Cardiac fibroblast (primary cell): ENCODE measurements at places on chromosomes 3 and 15.
A peak's percentile ranks its signal among the peaks of the same experiment; 100 is the strongest.

DNA sequence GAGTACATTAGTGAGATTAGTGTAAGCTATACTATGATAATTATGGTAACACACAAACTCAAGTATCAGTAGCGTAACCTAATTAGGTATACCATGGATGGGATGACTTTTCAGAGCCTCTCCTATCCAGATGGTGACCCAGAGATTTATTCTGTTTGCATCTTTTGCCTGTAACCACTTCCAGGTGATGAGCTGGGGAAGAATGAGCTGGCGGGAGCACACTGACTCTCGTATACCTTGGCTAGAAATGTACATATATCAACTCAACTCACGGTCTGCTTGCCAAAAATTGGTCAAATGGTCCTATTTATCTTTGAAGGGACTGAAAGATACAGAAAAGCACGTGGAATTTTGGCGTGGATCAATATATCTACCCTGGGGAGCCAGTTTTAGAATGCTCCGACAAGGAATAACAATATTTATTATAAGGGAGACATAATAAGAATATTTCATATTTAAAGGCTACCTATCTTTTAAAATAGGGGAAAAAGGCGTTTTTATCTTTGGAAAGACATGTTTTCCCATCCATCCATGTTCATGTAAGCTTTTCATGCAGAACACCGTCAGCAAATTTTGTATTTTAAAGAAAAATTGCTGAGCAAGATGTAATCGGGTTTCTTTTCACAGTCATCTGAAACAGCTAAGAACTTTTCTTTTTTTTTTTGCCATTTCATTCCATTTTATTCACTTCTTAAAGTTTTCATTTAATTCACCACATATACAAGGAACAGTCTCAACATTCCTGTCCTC lies 502.6 kb upstream of the CBLB start:
- DNase-seq, result no peak

- DNase-seq, result peak; percentile 54
These were observed 5.6 kb upstream of the APPL1 start for GRCh38 chr3:57221883-57222282.

DNA sequence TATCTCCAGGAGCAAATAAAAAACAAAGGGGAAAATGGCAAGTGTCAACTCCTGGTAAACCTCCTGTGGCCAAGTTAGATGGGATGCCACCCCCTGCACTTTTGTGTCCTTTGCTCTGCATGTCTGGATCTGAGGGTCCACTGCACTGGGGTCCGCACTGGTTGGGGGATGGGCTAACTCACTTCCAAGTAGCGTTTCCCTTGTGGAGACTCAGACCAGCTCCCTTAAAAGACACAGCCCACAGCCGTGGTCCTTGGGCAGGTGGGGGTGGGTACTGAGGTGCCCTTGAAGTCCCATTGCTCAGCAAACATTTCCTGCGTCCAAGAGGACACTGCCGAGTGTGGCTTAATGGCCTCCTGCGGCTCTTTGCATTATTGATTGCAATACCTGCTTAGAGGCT lies 188.2 kb downstream of the MEGF11 start:
- DNase-seq, result no peak

DNA sequence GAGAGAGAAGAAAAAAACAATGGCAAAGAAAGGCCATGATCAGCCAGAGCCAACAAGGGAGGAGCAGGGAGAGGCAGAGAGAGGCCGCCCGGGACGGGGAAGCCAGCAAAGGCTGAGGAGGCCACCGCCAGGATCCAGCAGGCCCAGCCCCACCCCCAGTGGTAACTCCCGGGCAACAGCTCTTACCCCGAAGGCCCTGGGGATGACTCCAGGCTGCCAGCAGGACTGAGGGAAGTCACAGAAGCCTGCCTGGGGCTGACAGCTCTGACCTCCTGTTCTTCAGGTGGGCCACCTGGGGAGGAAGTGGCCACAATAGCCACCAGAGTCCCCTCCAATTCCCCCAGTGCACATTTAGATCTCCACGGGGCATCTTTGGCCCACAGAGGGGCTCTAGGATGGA lies 184.3 kb upstream of the LINGO1 start:
- DNase-seq, result no peak

- peak; percentile 48 for DNase-seq
These were observed 337.3 kb downstream of the LPP start for GRCh38 chr3:188491276-188491687.

DNA sequence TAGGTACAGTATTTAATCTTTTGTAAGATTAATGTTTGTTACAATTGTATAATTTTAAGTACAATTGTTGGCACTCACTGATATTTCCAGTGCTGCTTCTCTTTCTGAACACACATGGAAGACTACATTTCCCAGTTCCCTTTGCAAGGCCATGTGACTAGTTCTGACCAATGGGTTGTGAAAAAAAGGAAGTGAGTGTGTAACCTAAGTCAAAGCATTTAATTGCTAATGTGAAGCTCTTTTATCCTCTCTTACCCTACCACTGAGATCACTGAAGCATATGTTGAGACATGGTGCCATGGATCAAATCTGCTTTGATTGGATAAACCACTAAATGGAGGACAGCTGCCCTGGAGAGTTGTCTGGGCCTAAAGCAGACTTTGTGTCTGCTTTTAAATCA lies 83.9 kb upstream of the PLXND1 start:
- peak; percentile 82 for DNase-seq

- DNase-seq, result peak; percentile 96
These were observed at the start of gene PLOD2 for GRCh38 chr3:146160964-146161662. Gene PLOD2 (minus strand): TSS chr3:146161184. CDS start chr3:146160989, 195 bp downstream.

DNA sequence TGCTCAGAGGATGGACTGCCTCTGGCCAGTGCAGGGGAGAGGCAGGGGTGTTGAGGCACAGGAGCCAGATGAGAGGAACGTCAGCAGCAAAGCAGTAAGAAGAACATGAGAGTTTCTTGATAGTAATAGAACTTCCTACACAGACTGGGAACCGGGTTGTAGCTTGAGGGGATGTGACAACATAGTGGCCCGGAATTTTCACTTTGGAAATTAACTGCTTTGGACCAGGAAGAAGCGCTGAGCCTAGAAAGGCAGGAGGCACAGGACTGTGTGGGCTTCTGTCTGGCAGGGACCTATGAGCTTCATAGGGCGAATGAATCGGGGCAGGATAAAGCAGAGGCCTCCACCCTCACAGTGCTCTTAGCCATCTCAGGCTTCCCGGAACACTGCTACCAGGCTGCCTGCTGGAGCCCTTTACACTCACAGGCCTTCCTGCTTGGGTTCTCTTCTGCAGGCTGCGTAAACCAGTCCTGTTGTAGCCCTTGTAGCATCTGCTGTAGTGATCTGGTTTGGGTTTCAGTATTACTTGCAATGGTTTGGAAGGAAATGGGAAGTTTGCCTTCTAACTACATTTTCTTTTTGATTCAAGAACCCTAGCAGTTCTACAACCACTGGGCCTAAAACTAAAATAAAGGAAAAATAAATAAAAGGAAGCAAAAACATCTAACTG lies 3.3 kb upstream of the ADPGK start:
- DNase-seq, result no peak

- no peak for DNase-seq
These were observed 71.2 kb upstream of the ITGA11 start for GRCh38 chr15:68503213-68503612.

DNA sequence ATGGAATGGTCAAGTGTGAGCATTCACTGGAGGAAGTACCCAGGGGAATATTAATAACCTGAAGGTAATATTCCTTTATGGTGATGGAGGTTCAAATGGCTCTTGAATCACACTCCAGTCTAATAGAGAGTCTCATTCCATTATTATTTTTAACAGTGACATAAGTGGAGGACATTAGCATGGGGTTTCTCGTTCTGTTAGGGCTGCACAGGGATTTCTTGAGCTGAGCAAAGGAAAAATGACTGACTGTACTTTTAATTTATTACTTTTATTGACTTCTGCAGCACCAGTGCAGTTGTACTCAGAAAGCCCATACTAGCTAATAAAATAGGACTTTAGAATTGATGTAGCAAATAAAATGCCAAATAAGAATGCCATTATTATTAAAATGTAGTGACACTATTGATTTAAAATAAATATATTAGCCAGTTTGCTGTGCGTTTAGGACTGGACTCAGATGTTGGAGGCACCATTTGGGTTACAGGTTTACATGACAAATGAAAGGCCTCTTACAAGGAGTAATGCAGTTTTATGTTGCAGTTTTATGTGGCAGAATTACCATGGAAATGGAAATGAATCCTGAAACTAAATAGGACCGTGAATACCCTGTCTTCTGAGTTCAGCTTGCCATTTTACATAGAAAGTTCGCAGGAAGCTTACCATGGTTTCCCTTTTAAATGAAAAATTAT lies 705.1 kb upstream of the GRM7 start:
- DNase-seq, result no peak

DNA sequence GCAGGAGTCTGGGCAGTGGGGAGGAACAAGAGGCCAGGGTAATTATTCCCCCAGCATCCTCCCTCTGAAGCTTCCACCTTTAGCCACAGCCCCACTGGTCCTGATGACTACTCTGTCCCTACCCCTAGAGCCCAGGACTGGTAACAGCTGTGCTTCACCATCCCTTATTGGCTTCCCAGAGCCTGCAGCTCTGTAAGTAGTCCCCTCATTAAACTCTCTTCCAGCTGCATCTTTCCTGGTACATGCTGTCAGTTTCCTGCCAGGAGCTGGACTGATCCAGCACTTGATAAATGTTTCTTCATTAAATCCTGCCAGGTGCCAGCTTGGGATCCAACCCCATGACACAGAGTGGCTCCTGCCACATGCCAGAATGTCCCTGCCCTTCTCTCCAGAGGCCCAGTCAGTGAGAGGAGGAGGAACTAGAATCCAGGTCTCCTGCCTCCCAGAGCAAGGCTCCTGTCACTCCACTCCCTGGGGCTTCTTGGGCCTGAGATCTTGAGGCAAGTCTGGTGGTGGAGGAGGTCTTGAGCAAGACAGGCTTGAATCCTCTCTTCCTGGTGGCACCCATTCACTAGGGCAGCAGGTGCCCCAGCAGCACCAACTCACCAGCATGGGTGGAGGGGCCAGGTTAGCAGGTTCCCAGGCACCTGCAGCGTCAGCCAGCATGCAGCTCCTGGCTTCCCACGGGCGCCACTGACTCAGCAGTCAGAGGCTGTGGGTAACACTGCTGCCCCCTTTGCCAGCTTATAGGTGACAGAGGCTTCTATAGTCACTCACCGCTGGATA lies 27.6 kb downstream of the FBXW12 start:
- no peak for DNase-seq

GRCh38 chr15:38035701-38036100 lies 101.3 kb downstream of the TMCO5A start:
- DNase-seq, result peak; percentile 45

DNA sequence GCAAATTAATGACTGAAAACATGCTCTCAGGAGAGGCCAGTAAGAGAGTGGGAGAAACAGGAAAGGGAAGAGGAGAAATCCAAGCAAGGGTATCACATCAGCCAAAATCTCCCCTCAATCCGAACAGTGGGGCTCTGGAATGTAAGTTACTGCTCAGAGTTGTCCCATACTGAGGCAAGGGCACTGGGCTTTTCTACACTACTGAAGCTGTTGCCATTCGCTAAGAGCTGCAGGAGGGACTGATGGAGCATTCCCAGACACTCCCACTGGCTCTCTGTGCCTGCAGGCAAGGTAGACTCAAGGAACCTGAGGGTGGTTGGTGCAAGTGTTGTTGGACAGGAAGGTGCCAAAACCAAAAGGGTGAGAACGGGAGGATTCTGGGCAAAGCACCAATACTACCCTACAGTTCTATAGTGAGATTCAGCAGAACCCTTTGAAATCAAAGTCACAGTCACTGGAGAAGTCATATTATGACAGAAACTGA lies 46.1 kb downstream of the NEK10 start:
- DNase-seq, result no peak

DNA sequence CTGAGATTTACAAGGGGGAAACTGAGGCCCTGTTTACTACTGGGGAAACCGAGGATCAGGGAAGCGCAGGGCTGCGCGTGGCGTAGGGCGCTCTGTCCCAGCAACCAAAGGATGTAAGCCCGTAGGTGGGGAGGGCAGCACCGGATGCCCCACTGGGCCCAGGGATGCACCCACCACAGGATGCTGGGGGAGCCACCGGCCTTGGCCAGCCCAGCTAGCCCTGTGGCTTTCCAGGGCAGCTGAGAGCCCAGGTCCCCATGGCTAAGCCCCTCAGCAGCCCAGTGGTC lies 33.4 kb downstream of the RPN1 start:
- DNase-seq, result no peak

DNA sequence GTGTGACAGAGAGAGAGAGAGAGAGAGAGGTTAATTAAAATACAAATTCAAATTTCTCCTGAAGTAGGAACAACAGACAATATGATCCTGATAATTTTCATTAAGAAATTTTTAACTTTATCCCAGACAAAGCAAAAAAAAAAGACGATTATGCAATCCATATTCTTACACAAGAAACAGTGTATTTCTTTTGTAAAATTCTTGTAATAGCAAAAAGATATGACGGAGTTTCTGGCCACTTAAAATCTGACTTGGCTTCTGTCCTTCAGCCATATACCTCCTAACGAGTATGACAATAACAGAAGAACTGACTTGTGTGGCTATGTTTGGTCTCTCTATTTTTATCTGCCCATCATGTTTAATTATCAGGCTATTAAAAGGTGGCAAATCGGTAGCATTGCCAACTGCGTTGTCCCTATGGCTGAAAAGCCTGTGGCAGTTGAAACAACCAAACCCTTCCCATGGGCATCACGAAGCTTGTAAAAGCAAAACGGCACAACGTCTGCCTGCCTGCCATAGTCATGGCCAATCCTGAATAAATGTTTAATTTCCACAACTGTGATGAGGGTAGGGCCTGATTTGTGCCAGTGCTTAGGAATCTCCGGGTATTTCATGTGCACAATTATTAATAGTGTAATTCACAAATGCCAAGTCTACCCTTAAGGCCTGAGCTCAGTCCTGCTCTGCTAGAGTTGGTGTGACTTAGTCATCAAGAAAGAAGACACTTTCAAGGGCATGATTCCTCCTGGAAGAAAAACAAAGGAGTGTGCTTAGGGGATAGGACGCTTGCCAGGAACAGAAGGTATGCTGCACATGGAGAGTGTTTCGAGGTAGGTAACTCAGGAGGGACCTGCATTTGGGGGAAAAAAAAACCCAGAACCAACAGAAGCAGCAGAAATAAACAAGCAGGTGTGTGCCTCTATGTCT lies 1090.2 kb downstream of the FHIT start:
- peak; percentile 17 for DNase-seq

DNA sequence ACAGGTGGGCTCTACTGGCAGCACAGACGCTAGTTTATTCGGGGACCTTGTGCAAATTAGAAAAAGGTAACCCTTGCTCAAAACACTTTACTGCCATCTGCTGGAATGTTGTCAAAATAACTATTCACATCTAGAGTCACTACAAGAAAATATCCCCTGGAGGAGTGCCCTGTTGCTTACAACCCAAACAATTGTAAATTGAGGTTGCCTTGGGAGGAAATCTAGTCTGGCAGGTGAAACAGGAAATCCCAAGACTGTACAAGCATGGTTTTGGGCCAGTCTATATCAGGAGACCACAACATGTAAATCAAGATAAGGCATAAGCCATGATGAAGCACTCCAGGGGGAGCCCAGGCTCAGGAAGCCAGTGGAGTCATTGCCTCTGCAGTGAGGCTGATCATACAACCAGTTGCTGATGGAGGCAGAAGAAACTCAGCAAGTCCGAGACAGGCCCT lies 136.8 kb upstream of the ACP3 start:
- DNase-seq, result peak; percentile 79

DNA sequence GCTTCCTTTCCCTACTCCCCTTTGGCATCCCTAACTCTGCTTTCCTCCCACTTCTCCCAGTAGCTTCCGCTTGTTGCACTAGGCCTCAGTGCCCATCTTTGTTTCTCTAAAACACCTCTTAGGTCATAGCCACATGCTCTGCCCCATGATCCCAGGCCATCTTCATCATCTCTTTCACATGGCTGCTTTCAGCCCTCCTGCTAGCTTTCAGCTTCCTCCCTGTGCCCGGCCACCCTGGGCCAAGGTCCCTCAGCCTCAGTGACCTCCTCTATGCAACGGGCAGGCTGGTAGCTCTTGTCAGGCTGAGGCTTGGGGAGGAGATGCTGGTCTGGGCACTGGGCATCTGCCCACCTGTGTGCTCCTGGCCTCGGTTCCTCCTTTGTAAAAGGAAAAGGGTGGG lies 2.3 kb downstream of the PLEKHO2 start:
- DNase-seq, result no peak
